ENCODE measurements at places on chromosomes 3 and 15.
A peak's percentile ranks its signal among the peaks of the same experiment; 100 is the strongest.

DNA sequence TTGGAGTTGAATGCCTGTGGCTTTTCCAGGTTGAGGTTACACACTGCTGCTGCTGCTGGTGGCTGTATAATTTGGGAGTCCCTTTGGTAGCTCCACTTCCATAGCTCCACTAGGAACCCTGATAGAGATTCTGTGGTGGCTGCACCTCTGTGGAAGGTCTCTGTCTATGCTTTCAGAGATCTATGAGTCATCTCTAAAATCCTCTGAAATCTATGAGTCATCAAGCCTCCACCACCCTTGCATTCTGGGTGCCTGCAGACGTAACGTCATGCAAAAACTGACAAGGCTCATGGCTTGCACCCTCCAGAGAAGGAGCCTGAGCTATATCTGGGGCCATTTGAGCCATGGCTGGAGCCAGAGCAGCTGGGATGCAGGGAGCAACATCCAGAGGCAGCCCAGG lies 1037.0 kb upstream of the CFAP20DC start:
- peak; percentile 72 for DNase-seq

DNA sequence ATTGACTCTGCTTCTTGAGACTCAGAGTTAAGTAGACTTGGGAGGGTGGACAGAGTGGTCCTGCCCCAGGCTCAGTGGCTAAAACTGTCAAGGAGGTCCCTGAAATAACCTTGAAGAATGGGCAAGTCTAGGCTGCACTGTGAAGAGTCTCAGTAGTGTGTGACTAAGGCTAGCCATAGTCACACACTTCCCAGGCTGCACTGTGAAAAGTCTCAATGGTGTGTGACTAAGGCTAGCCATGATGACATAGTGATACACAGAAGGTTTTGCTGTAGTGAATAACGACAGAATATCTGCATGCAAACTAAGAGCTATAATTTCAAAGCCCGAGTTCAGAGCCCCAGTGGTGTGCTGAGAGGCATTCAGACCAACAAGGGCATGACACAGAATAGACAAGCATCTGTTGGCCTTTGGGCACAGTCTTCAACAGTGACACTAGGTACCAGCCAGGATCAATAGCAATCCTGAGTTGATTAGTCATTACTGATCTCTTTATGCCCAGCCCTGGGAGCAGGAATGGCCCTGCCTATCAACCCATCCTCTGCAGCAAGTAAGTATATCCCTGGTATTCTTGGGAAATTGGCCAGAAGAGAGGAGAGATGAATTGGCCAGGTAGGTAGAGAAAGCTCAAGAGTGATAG lies 72.4 kb upstream of the BBX start:
- DNase-seq: no peak

DNA sequence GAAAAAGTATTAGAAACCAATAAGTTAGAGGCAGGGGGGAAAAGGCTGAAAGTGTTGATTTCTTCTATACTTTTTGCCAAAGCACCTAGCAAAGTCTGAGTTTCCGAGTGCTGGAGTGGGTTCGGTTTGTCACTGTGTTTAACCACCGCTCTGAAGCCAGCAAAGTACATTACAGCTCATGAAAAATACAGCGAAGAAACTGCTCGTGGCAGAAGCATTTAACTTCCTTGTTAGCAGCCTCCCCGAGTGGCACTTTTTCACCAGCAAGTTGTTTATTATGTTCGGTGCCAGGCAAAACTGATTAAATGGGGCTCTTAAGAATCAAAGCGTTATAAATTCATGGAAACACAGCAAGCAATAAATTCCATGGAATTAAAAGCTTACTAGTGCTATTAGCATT lies 313.6 kb downstream of the FOXP1 start:
- no peak for DNase-seq

- no peak for DNase-seq
Measured at GRCh38 chr3:16407366-16407765, 106.1 kb downstream of the RFTN1 start.

DNA sequence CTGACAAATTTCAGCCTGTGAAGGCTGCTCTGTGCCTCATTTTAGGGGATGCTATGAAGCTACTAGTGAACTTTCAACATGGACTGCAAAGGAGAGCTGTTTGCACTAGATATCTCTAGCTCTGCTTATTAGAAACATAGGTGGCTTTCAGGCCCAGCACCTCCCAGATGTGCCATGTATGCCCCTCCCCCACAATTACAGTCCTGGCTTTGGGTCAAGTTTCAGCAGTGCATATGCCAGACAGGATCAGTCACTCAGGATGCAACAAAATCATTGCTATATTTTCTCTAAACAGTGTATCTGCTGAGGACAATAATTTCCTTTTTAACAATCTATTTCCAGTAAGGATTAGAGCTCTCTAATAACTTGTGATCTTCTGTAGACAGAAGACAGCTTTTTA lies 178.8 kb upstream of the STAC start:
- no peak for DNase-seq

DNA sequence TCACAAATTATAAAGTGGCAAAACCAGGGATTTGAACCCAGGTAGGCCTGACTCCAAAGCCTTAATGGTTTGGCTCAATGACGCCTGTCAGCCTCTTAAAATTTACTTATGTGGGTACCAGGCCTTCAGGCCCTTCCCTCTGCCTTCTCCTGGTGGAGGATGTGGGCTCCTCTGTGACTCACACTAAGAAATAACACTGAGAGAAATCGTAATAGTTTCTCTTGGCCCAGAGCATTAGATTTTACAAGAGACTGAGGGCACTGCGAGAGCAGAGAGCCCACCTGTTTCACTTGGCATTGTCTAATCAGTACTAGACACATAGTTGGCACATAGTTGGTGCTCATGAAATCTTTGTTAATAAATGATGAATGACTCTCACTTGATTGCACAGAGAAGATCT lies 505.2 kb downstream of the SHQ1 start:
- peak; percentile 72 for DNase-seq

DNA sequence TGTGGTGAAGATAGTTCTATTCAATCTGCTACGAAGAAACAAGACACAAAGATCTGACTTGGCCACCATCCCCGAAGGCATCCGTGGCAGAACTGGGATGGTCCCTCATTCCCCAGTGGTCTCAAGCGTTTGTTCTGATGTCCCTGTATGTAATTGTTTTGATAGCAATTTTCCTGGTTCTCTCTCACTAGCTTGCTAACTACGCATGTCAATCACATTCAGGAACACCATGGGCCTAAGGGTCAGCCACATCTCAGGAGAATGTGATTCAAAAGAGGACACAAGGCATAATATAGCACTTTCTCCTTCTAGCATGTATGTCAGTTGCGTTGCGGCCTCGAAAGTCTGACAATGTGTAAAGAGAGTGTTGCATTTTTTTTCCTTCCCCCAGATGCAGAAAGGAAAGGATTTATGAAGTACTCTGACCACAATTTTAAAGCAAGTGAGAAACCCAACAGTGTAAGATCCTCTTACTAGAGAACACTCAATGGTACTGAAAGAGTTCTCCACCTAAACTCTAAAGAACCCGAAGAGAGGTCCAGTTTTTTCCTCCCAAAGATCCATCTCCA lies 32.0 kb upstream of the TCF12 start:
- DNase-seq: no peak

GRCh38 chr15:84111575-84111974 lies 124.0 kb upstream of the GOLGA6L4 start:
- DNase-seq: no peak

DNA sequence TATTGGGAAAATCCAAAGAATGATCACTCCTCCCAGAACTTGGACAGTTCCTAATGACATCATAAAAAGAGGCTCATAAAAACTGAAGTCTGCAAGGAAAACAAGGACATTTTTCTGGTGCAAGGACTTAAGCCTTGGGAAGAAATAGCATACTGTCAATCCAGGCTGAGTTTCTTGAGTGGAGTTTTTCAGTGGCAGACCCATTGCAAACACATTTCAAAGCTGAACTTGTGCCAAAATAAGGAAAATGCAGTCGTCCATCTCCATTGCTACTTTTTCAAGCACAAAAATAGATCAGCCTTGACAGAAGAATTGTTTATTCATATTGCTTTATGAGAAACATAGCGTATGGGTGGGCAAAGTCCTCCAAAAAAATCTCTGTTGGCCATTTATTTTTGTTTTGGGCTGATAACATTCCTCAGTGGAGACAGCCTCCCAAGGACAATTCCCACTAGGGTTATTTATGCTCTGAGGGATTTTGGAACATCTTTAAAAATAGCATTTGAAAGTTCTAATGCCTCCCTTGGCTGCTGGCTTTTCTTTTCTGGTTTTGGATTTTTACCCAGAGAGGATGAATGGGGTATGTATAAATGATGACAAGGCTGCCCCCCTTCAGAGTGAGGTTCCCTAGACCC lies 220.0 kb downstream of the CADPS start:
- no peak for DNase-seq
